Stimulated activated CD8-positive, alpha-beta memory T cell treated with anti-CD3 and anti-CD28 coated beads, Interleukin-12 subunit alpha, Interleukin-12 subunit beta, amount 100 ng/mL, for 1 hour (primary cell): ENCODE measurements at places on chromosomes 5 and 9.

DNA sequence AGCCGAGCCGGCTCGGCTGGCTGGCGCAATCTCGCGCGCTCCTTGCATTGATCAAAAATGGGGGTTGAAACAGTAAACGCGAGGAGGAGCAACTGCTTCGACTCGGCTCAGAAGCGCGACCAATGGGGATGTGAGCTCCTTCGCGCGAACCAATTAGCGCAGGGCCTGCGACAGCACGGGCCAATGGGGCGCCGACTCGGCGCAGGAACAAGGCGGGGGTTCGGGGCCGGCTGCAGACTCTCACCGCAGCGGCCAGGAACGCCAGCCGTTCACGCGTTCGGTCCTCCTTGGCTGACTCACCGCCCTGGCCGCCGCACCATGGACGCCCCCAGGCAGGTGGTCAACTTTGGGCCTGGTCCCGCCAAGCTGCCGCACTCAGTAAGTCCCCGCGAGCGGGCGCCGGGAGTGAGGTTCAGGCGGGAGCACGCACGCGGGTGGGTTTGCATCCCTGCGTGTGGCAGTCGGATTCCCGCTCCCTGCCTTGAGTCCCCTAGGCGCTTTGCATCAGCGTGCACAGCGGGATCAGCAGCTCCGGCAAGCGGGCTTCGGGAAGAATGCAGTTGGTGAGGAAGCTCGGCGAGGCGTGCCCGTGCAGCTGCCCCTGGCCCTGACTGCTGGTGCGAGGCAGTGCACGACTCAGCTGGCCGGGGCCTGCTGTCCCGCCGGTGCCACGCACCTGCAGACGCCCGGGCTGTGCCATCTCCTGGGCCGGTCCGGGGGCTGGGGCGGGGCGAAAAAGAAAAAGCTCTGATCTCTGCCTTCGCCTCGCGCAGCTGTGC, at the start of gene PSAT1:
Gene PSAT1 (plus strand): TSS at position 233 of the 779 bp plus-strand sequence. CDS start 86 bp downstream, at position 319.
- peak; percentile 78 for DNase-seq

DNA sequence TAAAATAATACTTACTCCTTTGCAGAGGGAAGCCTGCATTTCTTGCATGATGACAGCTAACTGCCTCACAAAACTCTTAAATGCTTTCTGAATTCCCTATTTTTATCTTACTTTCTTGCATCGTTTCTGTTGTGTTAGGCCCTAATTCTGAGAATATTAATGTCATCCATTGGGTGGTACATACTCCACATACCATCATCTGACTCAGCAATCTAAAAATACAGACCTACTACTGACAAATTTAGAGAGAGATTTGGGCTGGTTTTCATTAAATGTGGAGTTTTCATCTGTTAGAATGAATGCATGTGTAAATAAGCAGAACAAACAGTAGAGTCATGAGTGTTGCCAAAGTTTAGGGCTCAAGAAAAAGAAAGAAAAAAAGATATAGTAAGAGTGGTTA, 26.5 kb upstream of the KCNN2 start:
- DNase-seq: no peak

DNA sequence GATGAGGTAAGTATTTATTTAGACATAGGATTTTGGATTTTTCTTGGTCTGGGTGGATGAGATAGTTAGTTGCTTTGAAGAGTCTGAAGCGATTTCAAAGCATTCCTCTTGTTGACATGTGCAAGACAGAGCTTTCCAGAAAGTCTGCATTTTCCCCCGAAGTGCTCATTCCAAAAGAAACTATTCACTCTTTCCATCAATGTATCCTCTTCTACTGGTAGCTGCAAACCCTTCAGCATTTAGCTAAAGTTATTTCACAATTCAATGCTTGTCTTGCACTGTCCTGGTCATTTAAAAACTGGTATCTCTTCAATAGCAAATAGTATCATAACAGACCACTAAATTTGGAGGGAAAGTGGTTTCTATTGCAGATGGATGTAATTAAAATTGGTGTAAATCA, 13.0 kb downstream of the NREP start:
- DNase-seq: no peak

DNA sequence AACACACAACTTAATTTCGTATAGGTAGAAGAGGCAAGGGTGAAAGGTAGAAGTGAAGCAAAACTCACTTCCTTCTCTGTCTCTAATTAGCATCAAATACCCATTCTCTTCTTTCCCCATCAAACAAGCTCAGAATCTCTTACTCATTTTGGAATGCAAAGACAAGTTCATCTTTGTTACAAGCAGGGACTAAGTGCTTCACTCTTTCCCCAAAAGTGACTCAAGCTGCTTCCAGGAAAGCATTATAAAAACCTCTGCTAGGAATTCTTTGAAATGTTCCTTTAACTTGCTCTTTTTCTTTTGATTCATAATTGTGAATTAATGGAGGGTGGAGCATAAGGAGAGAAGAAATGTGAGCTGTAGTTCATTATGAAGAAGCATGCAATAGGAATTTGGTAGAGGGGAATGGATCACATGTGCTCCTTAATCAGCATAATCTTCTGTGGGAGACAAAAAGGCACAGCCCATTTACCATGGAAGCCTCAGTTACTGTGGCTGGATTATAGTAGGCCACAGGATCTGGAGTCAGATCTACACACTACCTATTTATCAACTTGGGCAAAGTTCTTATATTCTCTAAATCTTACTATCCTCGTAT, 109.5 kb upstream of the DPYSL3 start:
- no peak for DNase-seq

DNA sequence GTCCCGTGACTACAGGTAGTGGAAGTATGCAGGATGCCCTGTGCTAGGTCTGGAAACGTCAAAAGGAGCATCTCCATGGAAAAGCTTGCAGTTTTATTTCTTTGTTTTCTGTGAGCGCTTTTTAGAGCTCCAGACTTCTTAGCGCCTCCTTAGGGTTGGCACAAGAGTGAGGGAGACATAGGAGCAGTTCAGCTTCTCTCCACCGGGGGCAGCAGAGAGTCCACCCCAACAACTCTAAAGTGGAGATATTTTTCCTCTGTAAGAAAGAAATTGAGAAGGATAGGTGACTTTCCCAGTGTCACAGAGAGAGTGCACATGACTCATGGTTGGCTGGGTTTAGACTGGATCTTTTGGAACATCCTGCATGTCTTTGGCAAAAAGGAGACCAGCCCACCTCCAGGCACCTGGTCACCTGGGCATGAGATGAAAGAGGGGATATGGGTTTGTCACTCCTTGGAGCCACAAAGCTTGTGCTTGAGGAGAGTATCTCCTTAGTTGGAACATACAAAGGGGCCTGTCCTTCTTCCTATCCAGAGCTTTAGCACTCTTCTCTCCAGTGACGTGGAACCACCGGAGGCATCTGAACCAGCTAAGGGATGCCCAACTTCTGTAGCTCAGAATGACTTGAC, 637.7 kb downstream of the SEMA5A start:
- DNase-seq: no peak
